ENCODE measurements at places on chromosomes 5 and 9. TPM values are rescaled to one million over a fixed set of nuclear protein-coding genes. Genes with fewer than 3 reads are reported as not detected.
A peak's percentile ranks its signal among the peaks of the same experiment; 100 is the strongest.

DNA sequence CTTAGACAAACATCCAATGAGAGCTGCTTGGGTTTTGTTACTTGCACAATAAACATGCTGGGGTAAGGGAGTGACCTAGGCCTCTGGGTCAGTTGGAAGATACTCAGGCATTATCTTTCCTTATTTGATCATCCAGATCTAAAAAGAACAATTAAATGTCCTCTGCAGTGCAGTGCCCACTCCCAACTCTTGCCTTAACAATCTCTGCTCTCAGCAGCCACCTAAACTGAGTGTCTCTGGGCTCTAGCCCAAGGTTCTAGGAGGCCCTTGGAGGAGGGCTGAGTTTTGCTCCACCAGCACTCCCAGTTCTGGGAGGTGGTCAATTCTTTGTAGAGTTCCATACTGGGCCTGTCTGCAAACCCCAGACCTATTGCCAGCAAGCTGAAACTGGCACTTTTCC, 1.8 kb downstream of the MCIDAS start:
- no peak for DNase-seq

- DNase-seq: no peak
Observed at GRCh38 chr9:108014353-108014752, 524.8 kb upstream of the KLF4 start.

GRCh38 chr9:98236901-98237487, 18.5 kb downstream of the TBC1D2 start:
- DNase-seq: peak; percentile 60

DNA sequence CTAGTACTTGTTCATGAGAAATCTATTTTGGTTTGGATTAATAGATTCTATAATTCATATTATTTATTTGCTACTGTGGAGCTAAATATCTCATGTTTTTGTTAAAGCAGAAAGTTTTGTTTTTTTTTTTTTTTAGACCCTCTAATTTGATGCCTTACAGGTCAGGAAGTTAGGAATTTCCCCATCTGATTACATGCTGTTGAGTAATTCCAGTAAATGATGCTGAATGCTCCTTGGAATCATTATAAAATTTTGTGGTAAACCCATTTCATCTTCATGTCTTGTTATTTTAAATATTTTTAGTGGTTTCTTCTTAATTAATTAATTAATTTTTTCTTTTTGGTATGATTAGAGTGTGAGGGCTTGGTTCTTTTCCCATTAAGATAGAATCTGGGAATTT, 35.6 kb downstream of the NNT start:
- no peak for DNase-seq

DNA sequence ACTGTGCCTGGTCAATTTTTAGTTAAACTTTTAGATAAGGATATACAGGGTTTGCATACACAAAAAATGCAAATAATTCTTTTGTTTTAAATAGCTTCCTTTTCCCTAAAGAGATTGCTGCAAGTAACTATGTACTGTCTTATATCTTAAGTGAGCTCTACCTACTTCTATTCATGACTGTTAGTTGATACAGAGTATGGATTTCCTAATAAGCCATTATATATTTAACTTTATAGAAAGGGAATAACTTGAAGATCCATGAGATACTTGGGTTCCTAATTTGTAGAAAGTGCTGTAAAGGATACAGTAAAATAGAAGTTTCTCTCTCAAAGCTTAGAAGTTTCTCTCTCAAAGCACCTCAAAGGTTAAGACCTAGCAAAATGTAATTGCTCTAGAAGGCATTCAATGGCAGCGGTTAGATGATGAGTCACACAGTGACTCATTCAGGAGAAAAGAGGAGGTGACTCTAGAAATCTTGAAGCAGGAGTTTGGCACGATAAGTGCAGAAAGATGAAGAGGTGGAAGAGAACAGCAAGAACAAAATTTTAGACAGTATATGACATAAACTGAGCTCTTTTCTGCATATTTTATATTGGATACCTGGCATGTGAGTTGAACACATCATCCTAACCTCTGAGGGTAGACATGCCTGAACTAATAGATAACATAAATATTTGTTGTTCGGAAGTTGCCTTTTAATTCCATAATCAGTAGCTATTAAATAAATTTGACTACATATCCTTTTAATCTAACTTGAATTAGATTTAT, 5.5 kb upstream of the DNAJC21 start:
- DNase-seq: peak; percentile 20

Gene TXNDC8
- total RNA-seq: not detected

Gene PFN3
- not detected for total RNA-seq

GRCh38 chr9:76620996-76621395, 143.2 kb upstream of the PCA3 start:
- DNase-seq: no peak

DNA sequence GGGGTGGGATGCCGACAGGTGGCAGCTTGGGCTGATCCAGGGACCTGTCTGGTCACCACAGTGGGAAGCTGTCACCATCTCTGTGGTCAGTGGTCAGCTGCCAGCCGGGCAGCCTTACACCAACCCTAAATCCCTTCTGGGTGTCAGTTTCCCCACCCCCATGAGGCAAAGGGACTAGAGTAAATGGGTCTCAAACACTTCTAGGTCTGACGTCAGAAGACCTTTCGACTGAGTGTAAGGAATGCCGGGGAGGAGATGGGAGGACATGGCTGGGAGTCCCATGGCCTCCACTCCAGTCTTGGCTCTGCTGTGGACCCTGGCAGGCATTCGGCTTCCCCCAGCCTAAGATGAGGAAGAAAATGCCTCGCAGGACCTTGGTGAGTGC, 40.3 kb upstream of the SLC25A51 start:
- no peak for DNase-seq

DNA sequence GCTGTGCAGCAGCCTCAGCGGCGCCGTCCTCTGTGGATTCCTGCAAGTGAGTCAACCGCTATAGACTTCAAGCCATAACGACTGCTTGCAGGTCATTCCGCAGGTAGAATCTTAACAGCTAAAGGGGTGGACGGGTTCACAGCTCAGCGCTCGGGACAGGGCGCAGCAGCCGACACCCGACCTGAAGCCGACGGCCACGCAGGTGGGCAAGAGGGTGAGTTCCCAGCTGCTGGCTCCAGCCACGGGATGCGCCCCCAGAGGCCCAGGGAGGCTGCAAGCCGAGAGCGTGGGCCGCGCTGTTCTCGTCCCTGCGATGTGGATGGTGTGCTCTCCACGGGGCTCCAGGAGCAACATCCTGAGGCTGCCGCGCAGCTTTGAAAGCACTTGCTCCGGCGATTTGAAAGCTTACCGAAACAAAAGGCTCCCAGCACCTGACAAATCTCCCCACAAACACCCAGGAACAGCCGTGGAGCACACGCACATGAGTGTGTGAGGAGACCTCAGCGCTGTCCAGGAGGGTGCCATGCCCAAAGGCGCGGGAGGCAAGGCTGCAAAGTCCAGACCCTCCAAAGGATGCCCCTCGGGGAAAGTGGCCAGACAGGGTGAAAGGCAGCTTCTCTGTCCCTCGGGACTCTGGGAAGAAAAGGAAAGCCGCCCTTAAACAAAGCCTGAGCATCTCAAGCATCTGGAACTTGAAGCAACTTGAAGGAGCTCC, 48.7 kb downstream of the EXD3 start:
- peak; percentile 23 for DNase-seq

Gene C9
- total RNA-seq: 0.39 TPM

DNA sequence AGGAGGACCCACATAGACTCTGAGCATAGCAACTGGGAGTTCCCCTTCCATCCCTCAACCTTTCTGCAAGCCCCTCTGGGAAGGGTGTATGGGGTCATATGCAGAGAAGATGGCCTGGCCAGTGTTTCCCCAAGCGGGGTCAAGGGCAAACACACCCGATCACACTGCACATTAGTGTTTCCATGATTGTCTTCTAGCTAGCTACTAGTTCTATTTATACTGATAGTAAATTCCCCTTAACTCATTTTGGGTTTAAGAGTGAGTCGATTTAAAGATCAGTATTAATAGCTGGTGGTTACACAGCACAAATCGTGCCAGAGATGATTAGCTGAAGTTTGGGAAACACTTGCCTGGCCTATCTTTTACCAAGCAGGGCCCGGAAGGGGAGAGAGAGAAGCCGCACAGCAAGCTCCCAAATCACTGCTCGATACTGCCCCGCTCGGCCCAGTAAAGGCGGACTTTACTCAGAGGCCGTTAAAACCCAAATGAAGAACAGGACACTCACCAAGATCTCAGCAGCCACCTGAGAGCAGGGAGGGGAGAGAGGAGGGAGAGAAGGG, 29.4 kb upstream of the TNIP1 start:
- no peak for DNase-seq

DNA sequence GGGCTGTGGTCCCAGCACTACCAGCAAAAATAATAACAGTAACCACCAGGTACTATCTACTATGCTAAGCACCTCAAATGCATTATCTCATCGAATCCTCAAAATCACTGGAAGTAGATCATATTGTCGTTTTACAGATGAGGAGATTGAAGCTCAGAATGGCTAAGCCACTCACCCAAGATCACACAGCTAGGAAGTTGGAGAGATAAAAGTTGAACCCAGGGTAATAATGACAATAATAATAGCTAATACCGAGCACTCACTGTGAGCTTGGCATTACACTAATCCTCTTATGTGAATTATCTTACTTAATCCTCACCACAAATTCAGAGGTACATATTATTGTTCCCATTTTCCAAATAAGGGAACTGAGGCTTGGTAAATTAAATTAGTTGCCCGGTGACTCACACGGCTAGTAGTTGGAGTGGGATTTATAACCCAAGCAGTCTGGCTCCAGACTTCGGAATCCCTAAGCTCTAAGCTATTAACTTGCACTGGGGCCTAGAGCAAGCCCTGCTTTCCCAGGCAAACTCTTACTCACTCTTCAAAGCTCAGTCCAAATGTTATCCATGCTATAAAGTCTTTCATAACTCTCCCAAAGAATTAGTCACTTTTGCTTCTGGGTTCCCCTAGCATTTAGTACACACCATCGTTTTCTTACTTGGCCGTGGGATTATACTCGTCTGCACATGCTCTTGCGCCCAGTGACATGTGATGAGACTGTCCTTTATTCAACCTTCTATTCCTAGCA, 3.8 kb downstream of the ARSI start:
- DNase-seq: no peak

DNA sequence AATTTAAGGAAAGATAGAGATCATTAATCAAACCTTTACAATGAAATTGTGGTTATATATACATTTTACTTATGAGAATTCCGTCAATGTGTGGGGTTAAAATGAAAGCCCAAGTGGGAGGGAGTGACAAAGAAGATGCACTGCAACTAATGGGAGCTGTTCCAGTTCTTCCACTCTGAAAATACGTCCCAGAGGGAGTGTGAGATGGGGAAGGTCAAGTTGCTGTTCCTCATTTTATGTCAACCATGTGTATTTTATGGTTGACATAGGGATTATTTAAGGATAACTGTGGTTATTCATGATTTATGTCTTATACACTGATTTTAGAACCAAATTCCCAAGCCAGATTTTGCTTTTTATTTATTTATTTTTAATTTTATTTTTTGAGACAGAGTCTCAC, 14.2 kb upstream of the RGS3 start:
- DNase-seq: no peak

GRCh38 chr9:135887585-135888050, 19.7 kb downstream of the CAMSAP1 start:
- DNase-seq: no peak

DNA sequence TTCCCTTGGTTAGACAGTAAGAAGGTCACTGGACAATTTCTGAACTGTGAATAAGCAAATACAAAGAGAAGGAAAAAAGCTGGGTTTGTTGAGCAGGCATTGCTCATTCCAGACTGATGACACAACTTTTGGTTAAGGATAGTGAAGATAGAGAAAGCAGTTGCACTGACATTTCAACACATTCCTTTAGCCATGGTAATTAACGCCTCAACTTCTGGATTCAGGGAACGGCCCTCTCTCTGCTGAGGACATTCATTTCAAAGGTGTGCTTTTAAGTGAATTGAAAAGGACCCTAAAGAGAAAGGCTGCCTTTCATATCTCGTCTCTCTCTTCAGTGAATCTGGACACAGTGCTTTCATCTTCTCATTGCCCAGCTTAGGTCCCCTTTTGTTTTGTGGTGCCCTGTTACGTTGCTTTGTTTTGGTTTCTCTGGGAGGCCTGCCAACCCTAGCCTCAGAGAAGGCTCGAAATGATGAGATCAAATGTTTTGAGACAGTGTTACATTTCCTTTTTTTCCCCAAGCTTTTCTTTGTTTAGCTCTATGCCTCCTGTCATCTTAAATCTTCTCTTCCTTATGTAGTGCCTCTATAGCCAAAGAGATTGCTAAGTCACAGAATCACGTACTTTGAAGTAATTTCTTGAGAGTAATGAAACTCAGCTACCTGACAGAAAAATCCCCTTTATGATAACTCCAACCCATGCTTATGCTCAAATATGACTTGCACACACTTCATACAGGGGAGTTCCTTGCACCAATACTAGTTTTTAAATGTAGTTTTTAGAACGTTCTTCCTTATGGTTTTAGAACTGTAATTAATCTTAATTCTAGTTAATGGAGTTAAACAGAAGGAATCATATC, 94.4 kb upstream of the IFNE start:
- DNase-seq: peak; percentile 34

Gene IL5
- total RNA-seq: not detected

- peak; percentile 60 for DNase-seq
Observed at GRCh38 chr9:129182625-129183494, 4.8 kb upstream of the IER5L start.

- no peak for DNase-seq
Observed at GRCh38 chr9:113523421-113524141, 60.1 kb downstream of the RGS3 start.

DNA sequence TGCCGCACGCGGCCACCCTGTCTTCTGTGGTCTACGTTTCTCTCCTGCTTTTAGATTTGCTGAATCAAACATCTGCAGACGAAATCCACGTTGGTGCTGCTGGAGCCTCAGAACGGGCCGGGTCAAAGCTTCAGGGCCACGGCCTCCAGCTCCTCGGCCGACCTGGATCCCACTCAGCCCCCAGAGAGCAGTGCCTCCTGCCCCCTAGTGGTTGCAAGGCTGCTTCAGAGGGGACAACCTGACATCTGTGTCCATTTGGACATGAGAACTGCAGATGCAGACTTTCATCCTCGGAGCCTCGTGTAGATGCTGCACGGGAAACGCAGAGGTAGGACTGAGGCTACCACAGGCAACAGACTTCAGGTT, 23.0 kb upstream of the SLC6A3 start:
- peak; percentile 32 for DNase-seq

DNA sequence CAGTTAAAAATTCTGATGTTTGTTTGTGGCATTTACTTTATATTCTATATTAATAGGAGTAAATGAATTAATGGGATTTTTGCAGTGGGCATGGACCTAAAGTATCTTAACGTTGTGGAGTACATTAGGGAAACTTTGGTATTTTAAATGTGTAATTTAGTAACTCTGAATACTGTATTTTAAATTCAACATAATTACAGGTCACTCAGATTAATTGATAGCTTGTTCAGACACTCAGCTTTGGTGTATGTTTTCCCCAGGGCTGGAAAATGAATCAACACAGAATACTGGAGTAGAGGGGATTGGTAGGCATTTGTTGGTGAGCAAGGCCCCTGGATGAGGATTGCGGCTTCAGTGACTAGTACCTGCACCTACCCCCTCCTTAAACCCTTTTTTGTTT, 117.5 kb downstream of the TRIO start:
- DNase-seq: no peak

DNA sequence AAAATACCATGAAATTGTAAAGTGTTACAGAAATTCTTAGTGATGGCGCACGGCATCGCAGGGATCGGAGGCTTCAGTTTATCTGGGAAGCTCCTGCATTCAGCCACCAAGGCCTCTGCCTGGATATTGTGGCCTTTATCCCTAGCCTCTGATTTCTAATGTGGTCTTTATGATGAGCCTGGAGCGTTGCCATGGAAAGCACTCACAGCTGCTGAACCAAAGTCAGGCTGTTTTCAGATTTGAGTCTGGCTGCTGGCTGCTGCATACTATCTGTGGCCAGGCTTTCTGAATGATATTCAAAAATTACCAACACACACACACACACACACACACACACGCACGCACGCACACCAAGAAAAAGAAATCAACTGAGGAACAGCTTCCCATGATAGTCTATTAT, 101.1 kb upstream of the ZNF366 start:
- DNase-seq: no peak

Gene GALNT12
- 3.9 TPM for total RNA-seq

Measured in Caco-2 (cell line).